ENCODE measurements at places on chromosomes 1 and 21.

- DNase-seq, result no peak
Measured at GRCh38 chr1:53361541-53361961, 33.7 kb upstream of the LRP8 start.

DNA sequence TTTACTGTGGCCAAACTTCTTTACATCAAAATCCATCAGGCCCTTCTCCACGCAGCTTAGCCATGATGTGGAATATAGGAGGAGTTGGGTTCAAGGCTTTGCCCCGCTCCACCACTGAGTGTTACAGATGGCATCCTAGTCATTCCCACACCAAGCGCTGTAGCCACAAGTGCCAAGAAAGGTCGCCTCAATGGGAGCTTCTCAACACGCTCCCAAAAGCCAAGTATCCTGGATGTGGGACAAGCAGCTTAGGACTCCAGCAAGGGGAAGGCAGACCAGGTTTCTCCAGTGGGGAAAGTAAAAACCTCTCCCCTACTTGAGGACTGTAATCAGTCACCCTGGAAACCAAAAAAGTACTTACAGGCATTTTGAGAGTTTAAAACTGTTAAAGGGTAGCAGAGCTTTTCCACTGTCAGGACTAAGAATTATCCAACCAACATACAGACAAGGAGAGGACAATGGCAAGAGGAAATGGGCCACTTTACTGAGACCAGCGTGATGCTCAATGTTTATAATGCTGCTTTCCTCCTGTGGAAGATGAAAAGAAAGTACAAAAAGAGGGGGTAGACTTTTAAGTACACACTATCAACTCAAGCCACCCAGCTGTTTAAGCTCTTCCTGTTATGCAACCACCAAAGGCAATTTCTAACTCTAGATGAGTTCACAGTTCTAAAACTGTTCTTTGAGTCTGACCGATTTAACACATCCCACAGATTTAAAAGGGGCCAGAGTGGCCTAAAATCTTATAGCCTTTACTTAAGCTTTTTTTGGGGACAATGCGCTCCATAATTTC, 120.7 kb upstream of the KRTAP19-8 start:
- no peak for DNase-seq

DNA sequence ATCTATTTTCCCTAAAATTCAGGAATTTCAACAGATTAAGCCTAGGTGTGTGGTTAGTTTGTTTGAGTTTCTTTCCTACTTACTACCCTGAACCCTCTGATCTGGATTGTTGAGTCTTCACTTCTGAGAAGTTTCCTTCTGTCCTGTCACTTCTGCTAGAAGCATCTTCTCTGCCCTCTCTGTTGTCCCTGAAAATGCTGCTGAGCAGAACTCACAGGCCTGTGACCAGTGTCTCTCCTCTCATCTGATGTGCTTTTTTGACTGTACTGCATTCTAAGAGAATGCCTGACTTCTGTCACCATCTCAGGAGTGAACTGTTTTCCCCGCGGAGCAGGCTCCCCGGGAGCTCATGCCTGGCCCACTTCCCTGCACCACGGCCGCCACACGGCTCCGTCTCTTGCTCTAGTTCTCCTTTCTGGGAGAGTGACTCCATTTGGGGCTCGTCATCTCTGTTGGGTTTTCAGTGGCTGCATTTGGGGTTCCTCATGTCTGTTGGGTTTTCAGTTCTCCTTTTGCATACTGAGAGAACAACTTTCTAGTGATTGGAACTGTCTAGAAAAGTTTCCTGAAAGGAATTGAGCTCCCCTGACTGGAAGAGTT, 77.9 kb downstream of the POFUT2 start:
- no peak for DNase-seq

GRCh38 chr1:230167419-230167852, 100.4 kb downstream of the GALNT2 start:
- peak; percentile 8 for DNase-seq

DNA sequence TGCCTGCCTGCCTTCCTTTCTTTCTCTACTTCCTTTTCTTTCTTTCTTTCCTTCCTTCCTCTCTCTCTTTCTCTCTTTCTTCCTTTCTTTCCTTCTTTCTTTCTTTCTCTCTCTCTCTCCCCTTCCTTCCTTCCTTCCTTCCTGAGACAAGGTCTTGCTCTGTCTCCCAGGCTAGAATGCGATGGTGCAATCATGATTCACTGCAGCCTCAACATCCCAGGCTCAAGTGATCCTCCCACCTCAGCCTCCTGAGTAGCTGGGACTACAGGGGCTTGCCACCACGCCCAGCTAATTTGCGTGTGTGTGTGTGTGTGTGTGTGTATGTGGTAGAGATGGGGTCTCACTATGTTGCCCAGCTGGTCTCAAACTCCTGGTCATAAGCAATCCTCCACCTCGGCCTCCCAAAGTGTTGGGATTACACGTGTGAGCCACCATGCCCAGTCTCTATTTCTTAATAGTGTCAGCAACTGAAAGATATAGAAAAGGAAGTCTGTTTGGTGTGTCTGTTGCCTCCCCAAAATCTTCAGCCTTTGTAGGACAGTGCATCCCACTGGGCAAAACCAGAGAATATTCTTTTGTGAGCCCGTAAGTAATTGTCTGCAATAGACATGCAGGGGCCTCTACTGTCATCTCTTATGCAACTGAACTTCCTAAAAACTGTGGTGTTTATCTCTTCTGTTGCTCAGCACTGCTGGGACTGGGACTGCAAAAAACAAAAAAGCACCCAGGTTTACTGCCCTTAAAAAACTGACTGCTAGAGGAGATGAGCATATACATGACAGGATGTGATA, 20.9 kb upstream of the RAB4A start:
- no peak for DNase-seq

- no peak for DNase-seq
Measured at GRCh38 chr1:24827379-24828135, 82.3 kb downstream of the CLIC4 start.

- DNase-seq, result no peak
Measured at GRCh38 chr1:173568483-173568882, 34.4 kb downstream of the SLC9C2 start.

DNA sequence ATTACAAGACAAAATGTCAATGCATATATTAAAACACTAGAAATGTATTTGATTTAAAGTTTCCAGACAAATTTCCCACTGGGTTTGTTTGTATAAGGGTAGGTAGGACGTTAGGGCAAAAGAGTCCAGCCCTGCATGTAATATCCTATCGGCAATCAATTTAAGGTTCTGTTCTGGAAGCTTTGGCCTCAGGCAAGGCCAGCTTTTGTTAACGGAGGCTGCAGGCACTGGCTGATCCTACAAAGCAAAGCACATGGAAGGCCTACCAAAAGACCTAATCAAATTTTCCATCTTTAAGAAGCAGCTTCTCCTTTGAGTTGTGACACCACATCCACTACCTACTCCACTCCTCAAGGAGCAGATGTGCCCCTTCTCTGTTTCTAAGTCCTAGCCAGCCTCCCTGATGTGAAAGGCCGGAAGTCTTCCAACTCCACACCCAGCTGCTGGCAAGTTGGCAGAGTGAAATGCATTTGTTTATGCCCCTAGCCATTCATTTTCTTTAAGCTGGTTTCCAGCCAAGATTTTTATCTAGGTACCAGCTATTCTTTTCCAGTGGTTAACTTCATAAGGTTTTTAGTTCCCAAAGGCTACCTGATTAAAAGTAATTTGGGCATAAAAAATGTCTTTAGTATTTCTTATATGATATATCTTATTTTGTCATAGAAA, 452.6 kb downstream of the PTBP2 start:
- DNase-seq, result no peak

DNA sequence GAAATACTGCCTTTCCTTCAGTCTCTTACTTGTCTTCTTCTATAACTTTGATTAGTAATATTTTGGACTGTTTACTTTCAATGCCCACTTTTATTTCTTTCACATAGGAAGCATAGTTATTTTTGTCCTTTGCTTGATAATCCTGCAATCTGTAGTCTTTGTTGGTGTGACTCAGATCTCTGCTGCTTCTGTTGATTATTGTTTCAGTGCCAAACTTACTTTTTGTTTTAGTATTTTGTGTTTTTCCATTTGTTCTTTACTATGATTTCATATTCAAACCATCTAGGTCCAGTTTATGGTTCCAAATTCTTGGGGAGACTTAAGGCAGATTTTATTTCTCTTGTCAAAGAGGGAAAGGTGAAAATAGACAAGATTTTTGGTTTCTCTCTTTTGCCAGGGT, 399.9 kb downstream of the HLX start:
- DNase-seq, result no peak

DNA sequence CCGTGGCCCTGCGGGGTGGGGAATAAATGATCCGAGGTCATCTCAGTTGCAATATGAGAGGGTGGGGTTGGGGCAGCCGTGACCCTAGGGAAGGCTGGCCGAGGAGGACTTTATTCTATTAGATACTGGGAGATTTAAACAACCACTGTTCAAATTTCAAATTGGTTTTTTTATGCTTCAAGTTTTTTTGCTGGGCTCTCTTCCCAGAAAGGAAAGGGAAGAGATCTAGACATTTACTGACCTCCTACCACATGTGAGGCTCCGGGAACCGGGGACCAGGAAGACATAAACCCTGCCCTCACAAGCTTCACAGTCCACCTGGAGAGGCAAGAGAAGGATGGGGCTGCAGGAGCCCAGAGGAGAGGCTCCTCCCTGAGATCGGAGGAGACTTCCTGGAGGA, 207.3 kb downstream of the FOXD2 start:
- DNase-seq, result no peak

GRCh38 chr1:81498471-81499462, 302.0 kb upstream of the ADGRL2 start:
- no peak for DNase-seq

GRCh38 chr1:173601588-173601987, 1.3 kb downstream of the SLC9C2 start:
- DNase-seq, result no peak

DNA sequence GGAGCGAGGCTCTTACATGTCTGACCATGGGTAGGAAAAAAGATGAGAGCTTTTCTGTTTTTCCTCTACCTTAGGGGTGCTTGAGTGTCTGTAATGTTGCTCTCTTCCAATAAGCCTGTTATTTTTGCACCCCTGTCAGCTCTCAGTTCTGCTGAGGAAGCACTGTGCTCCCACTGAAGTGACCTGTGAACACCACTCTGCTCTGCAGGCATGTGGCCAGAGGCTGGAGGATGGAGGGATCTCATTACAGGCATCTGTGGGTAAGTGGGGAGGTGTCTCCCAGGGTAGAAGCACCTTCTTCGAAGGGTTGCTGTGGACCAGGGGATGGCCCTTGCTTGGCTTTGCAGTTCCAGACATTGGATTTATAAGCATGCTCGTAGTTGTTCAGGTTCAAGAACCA, 56.8 kb upstream of the RBM15 start:
- no peak for DNase-seq

- DNase-seq, result no peak
Measured at GRCh38 chr1:81407000-81407821, 393.5 kb upstream of the ADGRL2 start.

DNA sequence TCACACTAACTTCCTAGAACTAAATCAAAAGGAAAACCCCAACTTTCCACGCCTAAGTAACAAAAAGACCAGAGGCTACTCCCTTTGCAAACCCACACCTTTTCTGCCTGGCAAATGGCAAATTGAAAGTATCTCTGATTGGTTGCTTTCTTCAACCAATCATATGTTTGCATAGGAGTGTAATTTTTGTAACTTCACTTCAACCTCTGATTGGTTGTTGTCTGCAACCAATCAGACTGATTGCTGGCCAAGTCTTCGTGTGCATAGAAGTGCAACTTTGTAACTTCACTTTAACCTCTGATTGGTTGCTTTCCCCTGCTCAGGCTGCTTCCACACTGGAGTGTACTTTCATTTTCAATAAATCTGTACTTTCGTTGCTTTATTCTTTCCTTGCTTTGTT, 36.9 kb upstream of the PADI2 start:
- DNase-seq, result no peak

DNA sequence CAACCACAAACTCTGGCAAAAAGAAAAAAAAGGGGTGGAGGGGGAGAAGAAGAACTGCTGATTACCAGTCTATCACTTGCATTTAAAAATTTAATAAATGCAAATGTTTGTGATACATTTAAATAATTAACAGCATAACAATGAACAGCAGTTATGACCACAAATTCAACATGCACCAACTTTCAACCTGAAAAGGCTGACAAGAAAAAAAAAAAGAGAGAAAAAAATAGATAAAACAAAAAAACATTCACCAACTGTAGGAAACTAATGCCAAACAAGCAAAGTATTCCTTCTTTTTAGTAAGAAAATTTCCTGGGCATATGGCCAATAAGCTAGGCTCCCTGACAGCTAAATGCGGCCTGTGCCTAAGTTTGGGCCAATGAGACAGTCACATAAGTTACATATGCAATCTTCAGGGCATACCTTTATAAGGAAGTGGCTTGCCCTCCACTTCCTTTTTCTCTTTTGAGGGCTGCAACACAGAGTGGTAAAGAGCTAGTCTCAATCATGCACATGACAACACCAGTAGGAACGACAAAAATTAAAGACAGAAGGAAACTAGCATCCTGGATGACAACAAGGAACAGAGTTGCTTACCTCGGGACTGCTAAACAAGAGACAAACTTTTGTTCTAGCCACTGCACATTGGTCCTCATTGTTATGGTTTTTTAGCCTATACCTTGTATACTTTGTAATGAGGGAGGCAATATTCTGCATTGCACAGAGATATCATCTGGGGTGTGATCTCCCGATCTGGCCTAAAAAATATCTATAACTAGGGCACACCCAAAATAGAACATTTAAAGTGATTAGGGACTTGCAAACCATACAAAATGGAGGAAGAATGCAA, 24.2 kb upstream of the PHTF1 start:
- DNase-seq, result no peak

DNA sequence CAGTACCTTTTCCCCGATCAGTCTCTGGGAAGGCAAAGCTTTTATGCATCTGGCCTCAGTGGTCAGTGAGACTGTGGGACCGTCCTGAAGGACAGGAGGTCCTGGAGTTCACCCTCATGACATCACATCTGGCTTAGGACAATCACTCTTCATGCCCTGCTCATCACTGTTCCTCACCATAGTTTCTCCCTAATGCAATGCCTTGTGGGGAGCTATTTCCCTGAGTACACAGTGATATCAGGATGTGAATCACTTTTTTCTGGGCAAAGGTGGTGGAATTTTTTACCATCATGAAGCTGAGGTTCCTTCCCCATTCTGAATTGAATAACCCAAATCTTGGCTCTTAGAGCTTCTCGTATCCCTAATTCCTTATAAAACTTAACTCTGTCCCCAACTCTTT, 34.8 kb upstream of the CFAP126 start:
- DNase-seq, result no peak

- no peak for DNase-seq
Measured at GRCh38 chr1:189192741-189193520, 1284.7 kb downstream of the BRINP3 start.

Measured in stimulated activated CD8-positive, alpha-beta memory T cell treated with anti-CD3 and anti-CD28 coated beads, Interleukin-2, amount 100 ng/mL, for 48 hours (primary cell).